ENCODE measurements at places on chromosomes 5 and 9.

DNA sequence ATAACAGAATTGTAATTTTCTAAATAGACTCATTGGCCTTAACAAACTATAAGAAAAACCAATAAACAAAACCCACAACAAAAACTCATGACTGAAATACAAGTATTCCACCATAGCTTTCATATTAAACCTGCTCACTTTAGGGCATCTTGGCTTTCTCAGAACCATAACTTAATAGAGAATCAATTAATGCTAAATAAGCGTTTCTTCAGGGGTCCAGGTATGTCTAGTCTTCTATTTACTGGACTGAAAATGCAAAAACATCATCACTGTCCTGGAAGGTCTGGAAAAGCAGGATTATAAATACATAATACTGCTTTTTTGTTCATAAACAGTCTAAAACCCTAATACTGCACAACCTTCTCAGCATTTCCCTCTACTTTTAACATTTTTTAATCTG lies 6.2 kb upstream of the SMIM27 start:
- no peak for DNase-seq

- no peak for DNase-seq
Measured at GRCh38 chr5:111784491-111785181, 27.6 kb upstream of the NREP start.

DNA sequence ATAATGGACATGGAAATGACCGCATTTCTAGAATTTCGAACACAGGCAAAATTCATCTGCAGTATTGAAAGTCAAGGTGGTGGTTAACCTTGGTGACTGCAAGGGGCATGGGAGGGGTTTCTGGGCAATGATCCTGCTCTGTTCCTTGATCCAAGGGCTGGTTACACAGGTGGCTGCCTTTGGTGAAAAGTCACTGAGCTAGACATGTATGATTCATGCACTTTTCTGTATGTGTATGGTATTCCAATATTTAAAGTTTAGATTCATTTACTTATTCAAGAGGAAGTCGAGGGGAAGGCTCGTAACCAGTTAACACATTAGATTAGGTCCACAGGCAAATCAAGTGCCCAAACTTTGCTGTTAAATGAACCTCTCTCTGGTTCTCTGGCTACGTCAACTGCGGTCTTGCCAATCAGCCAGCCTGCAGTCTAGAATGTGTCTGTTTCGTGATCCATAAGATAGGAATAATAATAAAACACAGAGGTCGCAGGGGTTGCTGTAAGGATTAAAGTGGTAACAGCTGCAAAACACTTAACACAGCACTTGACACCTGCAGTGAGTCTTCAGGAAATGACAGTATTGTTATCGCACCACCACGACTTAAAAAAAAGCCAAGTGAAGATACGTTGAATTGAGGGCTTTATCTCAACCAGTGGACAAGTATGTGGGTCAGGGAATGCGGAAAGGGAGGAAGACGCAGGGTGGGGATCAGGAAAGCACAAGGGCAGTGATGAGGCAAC lies 92.5 kb downstream of the TLE1 start:
- DNase-seq, result no peak

- DNase-seq, result no peak
Measured at GRCh38 chr9:12680341-12680740, 12.8 kb upstream of the TYRP1 start.

GRCh38 chr5:40043916-40044315 lies 619.1 kb upstream of the DAB2 start:
- DNase-seq, result no peak

GRCh38 chr5:159184858-159185381 lies 24.4 kb downstream of the RNF145 start:
- DNase-seq, result no peak

GRCh38 chr5:149151717-149152116 lies 10.4 kb downstream of the ABLIM3 start:
- DNase-seq, result no peak

DNA sequence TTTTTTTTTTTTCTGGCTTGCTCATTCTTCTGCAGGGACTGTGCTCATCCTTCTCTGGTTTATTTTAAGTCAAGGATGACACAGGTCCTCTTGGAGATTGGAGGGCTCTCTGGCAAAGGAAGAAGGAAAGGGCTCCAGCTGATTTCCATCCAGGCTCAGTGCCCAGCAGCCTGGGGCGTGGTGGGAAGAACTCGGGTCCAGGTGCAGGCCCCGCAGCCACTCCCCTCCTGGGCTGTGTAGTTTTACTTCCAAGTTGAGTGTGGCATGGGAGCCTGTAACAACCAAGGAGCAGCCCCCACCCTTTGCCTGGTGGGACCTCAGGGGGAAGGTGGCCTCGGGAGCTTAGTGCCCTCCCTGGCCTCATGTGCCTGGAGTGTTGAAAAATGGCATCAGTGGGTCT lies 58.9 kb downstream of the ANKRD33B start:
- no peak for DNase-seq

GRCh38 chr5:137778772-137779564 lies 24.8 kb upstream of the HNRNPA0 start:
- DNase-seq, result no peak

DNA sequence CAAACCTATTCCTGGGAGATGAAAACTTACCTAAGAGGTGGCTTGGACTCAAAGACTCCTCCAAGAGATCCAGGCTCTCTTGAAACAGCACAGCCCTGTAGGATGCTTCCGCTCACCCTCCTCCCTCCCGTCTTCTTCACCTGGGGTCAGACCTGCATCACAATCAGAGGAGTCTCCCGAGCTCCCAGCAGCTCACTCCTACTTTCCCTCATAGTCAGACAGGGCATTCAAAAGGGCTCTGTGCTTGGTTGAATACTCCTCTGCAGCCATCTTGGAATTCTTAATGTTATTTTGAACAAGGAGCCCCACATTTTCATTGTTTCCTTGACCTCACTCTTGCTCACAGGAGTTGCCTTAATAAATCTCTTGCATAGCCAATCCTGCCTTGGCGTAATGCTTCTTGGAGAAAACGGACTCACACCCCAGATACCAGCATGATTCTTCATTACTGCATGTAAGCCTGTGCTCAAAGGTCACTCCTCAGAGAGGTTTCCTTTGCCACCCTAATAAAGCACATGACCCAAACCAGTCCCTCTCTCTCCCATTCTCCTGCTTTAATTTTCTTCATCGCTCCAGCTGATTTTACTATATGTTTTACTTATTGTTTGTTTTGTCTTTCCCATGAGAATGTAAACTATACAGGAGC lies 47.1 kb upstream of the IFNK start:
- DNase-seq, result no peak

DNA sequence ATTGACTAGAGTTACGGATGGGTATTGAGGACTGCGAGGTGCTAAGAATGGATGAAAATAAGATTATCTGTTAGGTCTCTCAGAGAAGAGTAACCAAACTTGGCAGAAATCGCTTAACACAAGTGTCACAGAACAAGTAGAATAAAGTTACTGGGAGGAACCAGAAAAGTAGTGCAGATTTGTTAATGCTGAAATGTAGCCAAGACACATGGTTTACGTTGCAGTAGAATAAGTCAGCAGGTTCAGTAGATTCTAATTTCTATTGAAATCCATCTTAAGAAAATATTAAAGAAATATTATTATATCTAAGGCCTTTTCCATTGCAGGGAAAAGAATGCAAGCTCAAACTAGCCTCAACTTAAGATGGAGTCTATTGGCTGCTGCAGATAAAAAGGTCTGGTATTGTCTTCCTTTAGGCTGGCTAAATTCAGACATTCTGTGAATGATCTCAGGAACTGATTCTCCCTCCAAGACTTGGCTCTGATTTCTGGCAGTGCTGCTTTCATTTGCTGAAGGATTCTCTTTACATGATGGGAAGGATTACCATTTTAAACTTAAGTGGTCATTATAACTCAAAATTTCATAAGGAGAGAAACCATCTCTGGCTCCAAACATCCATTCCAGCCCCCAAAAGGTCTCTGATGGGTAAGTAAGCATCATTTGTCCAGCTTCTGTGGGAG lies 314.9 kb downstream of the MARCHF11 start:
- no peak for DNase-seq

- no peak for DNase-seq
Measured at GRCh38 chr5:54639621-54640020, 122.1 kb downstream of the SNX18 start.

- no peak for DNase-seq
Measured at GRCh38 chr5:591746-592145, 20.4 kb upstream of the CEP72 start.

DNA sequence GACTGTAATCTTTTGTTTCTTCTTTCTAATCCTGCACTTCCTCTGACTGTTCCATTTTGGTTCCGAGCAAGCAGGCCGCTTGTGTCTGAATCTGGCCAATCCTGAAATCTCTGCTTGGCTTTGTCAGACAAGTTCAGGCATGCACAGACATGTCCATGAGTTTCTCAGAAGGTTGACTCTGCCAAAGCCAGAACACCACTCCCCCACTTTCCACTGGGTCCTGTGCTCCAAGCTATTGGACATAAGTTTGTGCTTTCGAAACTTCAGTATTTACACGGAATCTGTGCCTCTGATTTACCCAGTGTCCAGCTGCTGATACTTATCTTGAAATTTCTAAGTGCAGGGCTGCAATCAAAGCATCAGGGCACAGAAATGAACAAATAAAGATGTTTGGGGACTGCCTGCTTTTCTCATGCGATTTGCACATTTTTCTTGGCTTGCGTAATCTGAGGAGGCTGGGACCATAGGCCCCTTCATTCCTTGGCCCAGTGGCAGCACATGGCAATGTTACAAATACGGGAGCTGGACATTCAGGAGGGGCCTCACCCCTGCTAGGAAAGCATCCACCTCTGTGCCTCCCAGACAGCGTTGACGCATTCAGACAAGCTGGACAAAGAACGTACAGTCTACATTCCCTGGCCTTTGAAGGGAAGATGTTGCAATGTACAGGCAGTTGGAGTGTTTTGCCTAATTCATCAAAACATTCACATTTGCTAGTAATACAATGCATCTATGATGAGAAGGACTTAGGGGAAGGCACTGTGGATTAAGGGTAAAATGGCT lies 209.2 kb upstream of the PAPPA start:
- peak; percentile 33 for DNase-seq

- no peak for DNase-seq
Measured at GRCh38 chr5:174872271-174872670, 147.9 kb downstream of the MSX2 start.

- DNase-seq, result no peak
Measured at GRCh38 chr9:116133163-116133562, 20.4 kb upstream of the PAPPA start.

DNA sequence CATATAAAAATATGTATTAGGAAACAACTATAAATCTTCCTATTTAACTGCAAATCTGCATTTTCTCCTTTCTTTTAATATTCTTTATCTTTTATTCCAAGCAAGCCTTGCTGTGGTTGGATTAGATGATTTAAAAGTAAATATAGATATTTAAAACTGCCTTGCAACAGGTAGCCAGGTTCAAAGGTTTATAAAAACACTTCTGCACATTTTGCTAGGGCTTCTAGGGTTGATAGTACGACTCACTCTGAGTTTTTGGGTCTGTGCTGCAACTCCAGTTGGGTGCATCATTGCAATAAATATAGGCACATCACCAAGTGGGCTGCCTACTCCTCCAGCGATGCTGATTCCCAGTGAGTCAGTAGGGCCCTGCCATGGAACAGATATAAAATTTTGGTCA lies 167.7 kb downstream of the MPDZ start:
- no peak for DNase-seq

DNA sequence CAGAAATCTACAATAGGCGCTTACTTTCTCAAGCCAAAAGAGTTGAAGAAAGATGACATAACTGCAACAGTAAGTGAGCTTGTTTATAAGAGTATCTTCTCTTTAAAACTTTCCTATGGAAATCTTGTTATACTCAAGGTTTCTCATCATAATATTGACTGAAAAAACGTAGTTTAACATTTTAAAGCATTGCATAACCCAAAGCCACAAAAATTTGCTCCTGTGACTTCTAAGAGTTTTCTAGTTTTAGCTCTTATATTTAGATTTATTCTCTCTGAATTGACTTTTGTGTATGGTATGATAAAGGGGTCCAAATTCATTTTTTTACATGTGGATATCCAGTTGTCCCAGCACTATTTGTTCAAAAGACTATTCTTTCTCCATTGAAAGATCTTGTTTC lies 15.2 kb downstream of the WDR36 start:
- no peak for DNase-seq

GRCh38 chr9:137198051-137198901 lies 2.3 kb downstream of the TPRN start:
- no peak for DNase-seq

- no peak for DNase-seq
Measured at GRCh38 chr9:128065907-128066712, 1.0 kb downstream of the NAIF1 start.

- peak; percentile 68 for DNase-seq
Measured at GRCh38 chr9:95516734-95517558, at the start of gene PTCH1. Gene PTCH1 (minus strand): TSS chr9:95516971.

DNA sequence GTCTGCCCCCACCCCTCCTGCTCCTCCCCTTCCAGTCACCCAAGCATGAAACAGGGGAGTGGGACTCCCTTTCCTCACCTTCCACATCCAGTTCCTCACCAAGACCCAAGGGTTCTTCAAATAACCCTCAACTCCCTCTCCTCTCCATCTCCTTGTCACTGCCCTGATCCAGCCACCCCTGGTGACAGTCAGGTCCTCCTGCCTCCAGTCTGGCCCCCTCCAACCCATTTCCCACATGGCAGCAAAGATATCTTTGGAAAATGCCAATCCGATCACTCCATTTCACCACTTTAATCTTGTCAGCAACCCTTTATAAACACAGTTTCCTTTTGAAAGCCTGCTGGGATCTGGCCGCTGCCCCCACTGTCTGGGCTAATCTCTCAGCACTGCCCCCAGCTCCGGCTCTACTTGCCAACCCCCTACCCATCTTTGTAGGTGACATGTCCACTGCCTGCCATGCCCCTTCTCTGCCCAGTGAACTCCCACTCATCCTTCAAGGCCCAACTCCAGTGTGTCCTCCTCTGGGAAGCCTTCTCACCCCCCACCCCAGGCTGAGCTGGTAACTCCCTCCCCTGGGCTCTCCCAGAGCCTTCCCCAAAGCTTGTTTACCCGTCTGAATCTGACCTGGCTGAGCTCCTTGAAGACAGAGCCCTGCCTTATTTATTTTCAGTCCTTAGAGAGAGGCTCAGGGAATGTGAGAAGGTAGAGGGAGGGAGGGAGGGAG lies 781 bp upstream of the MYOZ3 start:
- DNase-seq, result peak; percentile 37

DNA sequence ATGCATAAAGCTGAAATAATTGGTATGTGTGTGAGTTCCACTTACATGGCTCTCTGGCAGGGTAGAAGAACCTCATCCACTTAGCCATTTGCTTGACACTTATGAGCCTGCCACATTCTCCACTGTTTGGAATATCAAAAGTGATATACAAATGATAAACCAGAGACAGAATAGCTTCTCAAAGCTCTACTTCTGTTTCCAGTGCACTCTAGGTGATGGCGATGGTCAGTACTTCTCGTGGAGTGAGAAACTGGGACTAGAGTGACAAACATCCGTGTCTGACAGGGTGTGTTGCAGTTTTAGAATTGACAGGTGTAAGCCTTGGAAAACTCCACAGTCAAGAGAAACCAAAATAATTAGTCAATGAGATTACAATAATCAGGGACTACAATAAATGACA lies 935.8 kb upstream of the TYRP1 start:
- no peak for DNase-seq

- DNase-seq, result no peak
Measured at GRCh38 chr9:90514877-90515276, 127.7 kb downstream of the DIRAS2 start.

GRCh38 chr9:92962303-92962649 lies 15.0 kb downstream of the FGD3 start:
- no peak for DNase-seq

- no peak for DNase-seq
Measured at GRCh38 chr5:72812488-72812887, 4.0 kb upstream of the TNPO1 start.
